GM12864 (cell line): ENCODE measurements at places on chromosomes 1 and 21.

GRCh38 chr1:113980110-113980509, 836 bp downstream of the OLFML3 start:
- DNase-seq = no peak

DNA sequence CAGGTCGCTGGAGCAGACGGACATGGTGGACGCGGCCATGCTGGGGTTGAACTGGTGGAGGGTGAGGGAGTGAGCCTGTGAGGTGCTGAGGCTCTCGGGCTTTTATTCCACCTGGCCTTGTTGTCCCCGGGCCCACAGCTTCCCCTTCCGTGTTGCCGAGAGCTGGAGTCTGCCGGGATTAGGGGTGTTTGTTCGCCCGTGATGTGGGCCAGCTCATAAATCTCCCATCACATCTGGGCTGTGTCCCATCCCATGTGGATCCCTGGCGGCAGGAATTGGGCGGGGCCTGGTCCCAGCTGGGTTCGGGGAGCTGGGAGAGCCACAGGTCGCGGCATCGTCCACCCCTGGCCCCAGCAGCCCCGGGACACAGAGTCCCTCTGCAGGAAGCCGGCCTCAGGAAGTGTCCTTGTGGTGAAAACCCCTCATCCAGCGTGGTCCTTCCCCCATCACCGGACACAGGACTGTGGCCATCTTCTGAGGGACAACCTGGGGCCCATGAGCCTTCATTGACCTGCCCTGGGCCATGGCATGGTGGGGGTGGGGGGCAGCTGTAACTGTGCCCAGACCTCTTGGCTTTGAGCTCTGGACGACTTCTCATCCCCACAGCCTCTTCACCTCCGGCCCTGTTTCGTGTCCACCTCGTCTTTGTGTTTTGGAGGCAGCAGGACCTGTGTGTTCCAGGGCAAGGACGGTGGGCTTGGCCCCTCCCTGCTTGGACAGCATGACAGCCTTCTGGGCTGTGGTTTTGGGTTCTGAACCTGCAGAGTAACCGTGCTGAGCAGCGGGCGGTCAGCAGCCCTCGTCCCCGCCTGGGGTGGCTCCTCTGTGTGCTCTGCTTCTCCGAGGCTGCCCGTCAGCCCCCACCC, at the start of gene KRTAP10-6:
Gene KRTAP10-6, minus strand, starts transcription at position 60 of the 866 bp plus-strand sequence. Its CDS starts 21 bp downstream, at position 39.
- DNase-seq = no peak

- no peak for DNase-seq
Measured at GRCh38 chr1:244221991-244222390, 170.9 kb downstream of the ZBTB18 start.

GRCh38 chr21:42157606-42158310, 61.2 kb upstream of the ABCG1 start:
- no peak for DNase-seq

DNA sequence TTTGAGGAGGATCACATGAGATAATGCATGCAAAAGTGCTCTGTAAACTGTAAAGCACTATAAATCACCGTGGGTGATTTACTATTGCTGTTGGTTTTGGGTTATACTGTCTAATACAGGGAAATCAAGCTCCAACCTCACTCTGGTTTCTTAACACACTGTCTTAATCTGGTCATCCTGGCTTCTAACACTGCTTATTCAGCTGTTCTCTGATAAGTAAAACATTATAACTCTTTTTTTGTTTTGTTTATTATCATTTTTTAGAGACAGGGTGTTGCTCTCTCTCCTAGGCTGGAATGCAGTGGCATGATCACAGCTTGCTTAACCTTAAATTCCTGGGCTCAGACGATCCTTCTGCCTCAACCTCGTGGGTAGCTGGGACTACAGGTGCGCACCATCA, 21.9 kb upstream of the LSM10 start:
- DNase-seq = no peak

- DNase-seq = peak; percentile 15
Measured at GRCh38 chr1:216523449-216524190, 100.4 kb upstream of the USH2A start.

DNA sequence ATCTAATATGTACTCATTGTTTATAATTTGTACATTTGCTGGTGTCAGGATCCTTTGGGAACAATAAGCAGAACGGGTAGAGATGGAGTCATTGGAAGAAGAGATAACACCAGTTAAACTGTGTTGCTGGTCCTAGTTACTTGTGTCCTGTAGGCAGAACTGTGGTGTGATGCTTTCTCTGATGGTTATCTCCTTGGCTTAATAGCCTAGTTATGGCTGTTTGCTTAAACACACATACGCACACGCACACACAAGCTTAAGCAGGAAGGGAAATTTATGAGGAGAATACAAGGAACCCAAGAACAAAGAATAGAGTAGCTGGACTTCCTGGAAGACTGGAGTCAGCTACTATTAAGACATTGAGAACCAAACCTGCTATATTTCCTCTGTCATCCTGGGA, 5.7 kb upstream of the PKN2 start:
- DNase-seq = no peak

DNA sequence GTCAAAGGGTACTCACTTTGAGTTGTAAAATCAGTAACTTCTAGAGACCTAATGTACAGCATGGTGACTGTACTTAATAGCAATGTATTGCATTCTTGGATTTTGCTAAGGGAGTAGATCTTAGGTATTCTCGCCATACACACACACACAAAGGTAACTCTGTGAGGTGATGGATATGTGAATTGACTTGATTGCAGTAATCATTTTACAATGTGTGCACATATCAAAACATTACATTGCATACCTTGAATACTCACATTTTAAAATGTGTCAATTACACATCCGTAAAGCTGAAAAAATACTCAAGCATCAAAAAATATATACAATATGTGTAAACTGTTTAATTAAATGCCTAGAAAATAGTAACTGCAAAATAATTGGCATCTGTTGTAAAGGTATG, 86.0 kb downstream of the SLC35F3 start:
- DNase-seq = no peak

DNA sequence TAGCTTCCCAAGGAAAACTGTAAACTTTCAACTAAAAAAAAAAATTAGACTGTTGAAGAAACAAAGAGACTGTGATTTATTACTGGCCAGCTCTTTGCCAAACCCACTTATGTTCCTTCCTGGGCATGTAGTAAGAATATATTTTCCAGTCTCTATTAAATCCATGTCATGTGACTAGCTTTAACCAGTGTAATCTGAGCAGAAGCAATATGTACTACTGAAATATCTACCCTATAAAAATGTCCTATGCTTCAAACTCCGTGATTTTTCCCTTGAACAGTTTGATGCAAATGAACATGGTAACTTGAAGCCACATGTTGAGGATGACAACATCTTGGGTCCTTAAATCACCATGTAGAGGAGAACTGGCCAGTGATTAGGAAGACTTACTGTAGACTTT, 144.5 kb downstream of the NTMT2 start:
- no peak for DNase-seq

DNA sequence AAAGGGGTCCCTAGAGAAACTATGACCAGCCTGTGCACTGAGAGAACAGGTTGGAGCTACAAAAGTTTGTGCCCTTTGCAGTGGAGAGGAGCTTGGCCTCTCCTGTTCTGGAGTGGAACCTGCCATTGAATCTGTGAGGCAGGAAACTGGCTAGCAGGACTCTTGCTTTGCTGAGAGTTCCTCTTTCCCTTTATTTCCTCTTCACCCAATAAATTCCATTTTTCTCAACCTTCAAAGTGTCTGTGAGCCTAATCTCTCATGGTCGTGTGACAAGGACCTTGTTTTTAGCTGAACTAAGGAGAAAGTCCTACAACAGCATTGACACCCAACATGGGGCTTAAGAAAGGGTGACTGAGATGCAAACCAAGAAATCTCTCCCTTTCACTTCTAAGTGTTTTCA, 42.7 kb upstream of the FASLG start:
- DNase-seq = no peak

- no peak for DNase-seq
Measured at GRCh38 chr1:115479055-115479482, 141.0 kb upstream of the NGF start.

DNA sequence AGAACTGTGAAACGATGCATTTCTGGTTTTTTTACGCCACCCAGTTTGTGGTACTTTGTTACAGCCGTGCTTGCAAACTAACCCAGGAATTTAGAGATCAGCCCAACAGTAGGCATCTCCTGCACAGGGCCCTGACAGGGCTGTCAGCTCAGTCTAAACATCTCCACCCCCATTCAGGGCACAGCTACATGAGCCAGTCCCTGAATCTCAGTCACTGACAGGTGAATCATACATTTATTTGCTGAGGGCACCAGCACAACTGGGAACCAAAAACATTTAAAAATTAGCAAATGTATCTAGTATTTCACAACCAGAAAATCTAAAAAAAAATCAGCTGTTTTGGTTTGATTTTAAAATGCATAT, 30.7 kb downstream of the PRDX6 start:
- no peak for DNase-seq

GRCh38 chr1:157963713-157964112, 29.7 kb upstream of the KIRREL1 start:
- no peak for DNase-seq

- DNase-seq = no peak
Measured at GRCh38 chr1:31663622-31664452, 19.2 kb upstream of the PEF1 start.

DNA sequence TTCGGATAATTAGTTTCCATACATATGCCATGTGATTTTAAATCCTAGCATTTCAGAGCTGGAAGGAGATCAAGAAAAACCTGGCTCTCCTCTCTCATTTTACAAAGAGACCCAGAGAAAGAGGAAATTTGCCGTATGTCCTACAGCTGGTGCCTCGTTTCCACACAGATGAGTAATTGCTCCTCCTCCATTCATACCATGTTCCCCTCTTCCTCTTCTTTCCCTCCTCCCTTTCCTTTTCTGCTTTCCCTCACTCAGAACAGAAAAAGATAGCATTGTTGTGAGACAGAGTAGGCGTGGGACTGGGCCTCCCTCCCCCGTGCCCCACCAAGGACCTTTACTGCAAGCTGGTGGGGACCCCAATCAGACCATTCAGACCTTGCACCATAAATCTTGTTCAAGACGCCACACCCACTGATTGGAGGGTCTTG, 13.7 kb upstream of the SLC44A3 start:
- DNase-seq = no peak

DNA sequence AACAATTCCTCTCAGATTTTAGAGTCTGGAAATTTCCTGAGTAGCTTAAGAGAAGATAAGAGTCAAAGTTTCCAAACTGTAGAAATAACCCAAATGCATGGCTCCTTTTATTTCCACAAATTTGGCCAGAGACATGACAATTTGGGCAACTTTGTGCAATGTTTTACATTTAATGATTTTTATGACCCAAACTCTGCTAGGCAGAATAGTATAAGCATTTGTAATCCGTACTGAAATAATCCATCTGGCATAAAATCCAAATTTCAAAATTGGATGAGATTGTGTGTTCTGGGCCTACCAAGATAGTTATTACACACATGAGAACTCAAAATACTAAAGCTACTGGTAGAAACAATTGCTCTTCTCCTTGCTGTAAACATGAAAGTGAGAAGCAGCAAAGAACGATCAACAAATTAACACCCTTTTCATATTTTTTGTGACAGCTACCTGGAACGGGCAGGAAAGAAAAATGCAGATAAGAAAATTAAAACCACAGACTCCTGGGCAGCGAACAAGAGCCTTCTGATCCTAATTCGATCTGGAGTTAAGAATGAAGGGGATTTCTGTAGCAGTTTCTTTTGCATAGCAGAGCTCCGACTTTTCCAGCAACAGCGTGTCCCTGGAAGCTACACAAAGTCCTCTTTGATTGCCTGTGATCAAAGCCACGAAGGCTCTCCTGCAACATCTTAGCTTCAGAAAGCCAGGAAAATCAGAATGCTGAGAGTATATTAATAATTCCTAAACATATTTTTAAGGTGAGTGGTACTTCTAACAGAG, 191.2 kb downstream of the GRIK1 start:
- no peak for DNase-seq

DNA sequence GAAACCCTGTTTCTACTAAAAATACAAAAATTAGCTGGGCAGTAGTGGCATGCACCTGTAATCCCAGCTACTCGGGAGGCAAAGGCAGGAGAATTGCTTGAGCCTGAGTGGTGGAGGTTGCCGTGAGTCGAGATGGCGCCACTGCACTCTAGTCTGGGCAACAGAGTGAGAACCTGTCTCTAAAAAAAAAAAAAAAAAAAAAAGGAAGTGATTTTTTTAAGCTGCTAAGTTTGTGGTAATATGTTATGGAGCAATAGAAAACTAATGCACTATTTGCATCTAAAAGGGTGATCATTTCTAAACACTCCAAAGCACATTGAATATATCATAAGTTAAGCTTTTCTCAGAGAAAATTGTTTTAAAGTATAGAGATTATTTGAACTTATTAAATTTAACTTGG, 244.8 kb upstream of the SPAG17 start:
- DNase-seq = no peak

GRCh38 chr1:206693029-206693428, 8.3 kb downstream of the MAPKAPK2 start:
- no peak for DNase-seq

DNA sequence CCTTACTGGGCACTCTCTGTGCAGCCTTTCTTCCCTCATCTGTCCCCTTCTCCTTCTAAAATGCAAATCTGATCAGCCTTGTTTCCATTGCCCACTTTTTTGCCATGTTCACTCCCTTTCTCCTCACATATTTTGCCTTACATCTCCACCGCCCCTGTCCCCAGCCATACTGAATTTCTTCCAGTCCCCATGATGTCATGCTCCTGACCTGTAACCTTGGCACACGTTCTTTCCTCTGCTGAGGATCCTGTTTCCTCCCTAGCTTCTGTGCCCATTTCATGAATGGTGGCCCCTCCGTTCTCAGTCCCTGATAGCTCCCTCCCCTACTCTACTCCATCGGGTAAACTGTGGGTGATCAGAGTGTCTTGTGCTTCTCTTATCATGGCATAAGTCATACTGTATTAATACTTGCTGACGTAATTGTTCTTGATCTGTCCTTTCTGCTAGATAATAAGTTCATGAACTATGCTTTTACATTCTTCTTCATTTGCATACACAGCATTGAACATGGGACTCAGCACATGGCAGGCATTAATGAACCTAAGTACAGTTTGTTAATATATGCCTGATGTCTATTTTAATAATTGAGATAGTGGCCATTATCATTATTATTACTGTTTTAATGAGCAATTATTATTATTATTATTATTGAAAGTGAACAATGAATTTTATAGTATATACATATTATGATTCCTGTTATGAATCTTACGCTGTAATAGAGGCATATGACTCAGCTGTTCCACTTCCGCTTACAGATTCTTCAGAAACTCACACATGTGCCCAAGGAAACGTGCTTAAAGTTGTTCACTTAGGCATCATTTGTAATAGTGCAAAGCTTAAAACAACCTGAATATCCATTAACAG, 28.5 kb downstream of the MAP3K21 start:
- DNase-seq = peak; percentile 22

DNA sequence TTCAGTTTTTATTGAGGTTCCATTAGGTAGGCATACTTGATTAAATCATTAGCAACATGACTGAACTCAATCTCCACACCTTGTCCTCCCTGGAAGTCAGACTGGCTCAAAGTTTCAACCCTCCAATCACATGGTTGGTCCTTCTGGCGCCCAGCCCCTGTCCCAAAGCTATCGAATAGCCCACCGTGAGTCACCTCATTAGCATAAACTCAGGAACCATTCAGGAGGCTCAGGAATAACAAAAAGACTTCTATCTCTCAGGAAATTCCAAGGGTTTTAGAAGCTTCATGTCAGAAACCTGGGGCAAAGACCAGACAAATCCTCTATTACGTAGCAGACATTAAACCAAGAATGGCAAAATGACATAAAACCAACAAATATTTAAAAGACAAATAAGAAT, 78.6 kb downstream of the RGS2 start:
- DNase-seq = no peak
